CD4-positive, alpha-beta T cell treated with Interleukin-4 for 4 hours (primary cell): ENCODE measurements at places on chromosomes 1 and 21.
A peak's percentile ranks its signal among the peaks of the same experiment; 100 is the strongest.

- DNase-seq: no peak
Measured at GRCh38 chr1:58839846-58840835, 56.3 kb upstream of the JUN start.

GRCh38 chr1:198888379-198888943, 249.6 kb downstream of the PTPRC start:
- no peak for DNase-seq

DNA sequence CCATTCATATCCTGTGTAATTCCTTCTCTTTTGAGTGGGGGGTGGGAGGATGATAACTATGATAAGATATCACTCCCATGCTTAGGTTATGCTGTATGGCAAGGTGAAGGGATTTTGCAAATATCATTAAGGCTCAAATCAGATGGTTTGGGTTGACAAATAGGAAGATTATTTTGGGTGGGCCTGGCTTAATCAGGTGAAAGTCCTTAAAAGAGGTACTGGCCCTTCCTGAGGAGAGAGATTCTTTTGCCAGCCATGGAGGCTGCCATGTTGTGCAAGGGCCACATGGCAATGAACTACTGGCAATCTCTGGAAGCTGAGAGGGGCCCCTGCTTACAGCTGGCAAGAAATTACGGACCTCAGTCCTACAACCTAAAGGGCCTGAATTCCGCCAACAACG, 174.6 kb upstream of the FOXD3 start:
- DNase-seq: no peak

DNA sequence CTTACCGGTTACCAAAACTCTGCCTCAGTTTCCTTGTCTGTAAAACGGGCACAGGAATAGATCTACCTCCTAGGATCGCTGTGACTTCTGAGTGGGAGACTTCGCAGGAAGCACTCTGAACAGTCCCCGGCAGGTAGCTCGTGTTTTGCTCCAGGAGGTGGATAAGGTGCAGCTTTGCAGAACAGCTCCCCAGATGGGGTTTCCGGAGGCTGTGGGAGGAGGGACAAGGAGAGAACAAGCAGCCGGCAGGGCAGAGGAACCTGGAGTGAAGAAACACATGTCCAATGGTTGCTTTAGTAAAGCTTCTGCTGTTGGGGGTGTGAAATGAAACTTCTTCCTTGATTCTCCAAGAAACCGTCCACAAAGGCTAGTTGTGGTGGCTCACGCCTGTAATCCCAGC, 95.5 kb upstream of the TARDBP start:
- DNase-seq: no peak

DNA sequence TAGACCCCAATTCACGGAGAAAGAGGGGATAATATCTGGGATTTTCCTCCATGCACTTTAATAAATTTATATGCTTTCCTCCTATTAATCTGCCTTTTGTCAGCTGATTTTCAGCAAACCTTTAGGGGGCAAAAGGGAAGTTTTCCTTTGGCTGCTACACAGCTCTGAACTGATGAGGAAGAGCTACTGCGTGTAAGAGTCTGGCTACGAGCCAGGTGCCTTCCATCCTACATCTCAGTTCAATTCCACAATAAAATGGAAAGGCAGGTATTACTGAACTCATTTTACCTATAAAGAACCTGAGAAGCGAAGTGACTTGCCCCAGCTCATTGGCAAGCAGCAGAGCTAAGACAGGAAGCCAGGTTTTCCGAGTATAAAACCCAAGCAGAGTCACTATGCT, 28.3 kb upstream of the ZNF326 start:
- DNase-seq: no peak

DNA sequence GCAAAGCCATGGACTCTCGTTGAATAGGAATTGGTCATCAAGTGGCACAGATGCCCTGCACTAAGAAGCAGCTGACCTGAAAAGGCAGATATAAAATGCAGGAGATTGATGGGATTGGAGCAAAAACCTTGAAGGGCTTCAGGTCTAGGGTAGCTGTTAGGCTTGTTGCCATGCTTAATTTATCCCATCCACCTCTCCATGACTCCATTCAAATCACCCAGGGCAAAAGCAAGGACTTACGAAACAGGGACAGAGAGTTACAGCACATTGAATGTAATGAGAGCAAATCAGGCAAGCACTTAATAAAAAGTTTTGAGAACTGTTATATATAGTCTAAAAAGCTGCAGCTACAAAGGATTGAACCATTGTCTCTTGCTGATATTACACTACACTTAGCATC, 298.2 kb upstream of the ESRRG start:
- DNase-seq: no peak

DNA sequence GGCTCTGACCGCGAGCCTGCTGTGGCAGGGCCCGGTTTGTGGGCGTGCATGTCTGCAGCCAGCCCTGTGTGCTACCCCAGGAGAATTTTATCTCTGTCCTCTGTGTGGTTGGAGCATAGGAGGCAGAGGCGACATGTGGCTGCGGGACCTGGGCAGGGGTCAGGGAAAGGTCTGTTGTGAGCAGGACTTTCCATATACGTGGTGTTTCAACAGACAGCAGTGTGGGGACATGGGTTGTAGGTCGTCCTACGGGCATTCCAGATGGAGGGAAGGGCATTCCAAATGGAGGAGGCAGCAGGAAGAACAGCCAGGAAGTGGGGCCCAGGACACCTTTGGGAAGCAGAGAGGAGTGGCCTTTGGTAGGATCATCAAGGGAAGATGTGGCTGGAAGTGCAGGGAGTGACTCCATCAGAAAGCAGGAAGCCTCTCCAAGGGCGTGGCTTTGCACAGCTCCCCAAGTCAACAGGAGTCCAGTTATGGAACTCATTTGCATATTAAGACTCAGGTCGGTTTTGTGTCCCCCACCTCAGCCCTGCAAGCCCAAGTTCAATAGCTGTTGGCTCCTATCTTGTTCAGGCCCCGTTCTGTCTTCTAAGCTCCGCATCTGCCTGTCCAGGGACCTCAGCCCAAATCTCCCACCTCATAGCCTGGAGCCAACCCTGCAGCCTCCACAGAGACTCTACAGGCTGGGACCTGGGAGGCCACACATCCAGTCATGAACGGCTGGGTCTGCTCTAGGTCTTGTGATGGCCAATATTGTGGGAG, 309.1 kb downstream of the MATN1 start:
- no peak for DNase-seq

GRCh38 chr1:101178688-101179491, 57.9 kb upstream of the S1PR1 start:
- peak; percentile 53 for DNase-seq
